ENCODE measurements at places on chromosomes 16 and 17.
A peak's percentile ranks its signal among the peaks of the same experiment; 100 is the strongest.

GRCh38 chr16:77467821-77468335, 33.0 kb upstream of the ADAMTS18 start:
- peak; percentile 62 for DNase-seq

DNA sequence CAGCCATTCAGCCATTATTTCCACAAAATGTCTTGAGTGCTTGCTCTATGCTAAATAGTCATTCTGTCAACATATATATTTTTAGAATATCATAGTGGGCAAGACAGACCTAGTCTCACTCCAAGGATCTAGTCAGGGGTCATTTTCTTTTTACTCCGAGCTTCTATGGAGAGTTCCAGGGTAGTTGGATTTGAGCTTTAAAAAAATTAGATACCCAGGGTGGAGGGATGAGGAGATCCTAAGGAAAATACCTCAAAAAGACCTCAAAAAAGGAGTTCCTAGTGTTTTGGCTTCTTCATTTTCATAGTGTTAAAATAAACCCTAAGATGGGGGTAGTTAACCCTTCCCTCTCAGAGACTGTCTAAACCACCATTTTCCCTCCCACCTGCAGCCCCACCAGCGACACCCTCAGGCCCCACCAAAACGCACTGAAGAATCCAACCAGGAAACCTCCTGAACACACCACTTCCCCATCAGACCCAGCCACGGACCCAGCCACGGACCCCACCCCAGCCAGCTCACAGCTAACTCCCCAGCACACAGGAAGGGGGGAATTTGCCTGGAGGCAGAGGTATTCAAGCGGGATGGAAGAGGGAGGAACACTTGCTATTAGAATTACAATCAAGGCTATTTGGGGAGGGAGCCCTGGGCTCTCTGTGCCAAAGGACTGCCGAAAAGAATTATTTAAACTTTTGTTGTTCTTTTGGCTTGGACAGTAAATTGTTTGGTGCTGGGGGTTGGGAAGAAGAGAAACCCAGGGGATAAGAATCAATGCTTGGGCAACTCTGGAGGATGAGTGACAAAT, 2.2 kb downstream of the ETV4 start:
- DNase-seq = no peak

DNA sequence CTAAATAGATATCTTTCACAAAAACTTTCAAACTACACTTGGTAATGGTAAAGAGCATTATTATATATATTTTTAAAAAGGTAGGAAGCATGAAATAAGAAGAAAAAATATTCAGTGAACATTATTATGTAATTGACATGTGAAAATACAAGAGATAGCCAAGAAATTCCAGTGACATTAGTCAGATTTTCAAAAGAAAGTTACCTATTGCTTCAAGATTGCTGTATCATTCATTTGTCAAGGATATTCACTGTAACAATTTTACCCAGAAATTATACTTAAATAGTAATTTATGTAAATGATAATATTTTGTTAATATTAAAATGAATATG, 350.2 kb downstream of the KIF2B start:
- DNase-seq = no peak

DNA sequence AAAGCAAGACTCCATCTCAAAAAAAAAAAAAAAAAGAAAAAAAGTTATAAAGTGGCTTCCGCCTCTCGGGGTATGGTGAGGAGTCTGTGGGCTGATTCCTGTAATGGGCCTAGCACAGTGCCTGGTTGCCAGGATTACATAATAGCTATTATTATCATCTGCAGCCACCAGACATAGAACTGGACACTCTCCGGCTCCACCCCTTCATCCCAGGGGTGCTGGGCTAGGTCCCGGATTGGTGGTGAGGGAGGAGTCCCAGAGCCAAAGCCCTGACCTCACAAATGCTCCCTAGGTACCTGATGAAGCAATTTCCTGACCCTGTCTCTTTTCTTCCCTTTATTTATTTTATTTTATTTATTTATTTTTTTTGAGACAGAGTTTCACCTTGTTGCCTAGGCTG, 11.6 kb upstream of the ADGRG1 start:
- DNase-seq = no peak

DNA sequence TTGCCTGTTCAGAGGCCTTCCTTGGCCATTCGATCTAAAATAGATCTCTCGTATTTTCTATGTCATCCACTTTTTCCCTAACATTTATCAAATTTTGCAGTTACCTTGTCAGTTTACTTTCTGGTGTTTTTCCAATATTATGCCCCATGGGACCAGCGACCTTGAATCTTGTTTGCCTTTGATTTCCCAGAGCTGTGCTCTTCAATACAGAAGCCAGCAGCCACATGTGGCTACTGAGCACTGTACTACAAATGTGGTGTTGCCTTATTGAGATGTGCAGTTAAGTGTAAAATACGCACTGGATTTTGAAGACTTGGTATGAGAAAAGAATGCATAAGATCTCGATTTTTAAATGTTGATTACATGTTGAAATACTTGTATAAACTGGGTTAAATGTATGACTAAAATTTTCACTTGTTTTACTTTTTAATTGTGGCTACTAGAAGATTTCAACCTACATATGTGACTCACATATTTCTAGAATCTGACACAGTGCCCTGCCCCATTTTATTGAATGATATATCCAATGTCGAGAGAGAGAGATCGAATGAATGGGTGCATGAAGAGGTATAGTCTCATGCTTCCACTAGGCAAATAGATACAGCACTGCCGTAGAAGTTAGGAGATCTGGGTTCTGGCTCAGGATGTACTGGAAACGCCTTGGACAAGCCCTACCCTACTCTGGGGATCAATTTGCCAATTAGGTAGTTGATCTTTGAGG, 824 bp upstream of the PSME3 start:
- no peak for DNase-seq

- DNase-seq = no peak
These were observed 79.3 kb upstream of the HSBP1 start for GRCh38 chr16:83728492-83728891.

GRCh38 chr16:75065149-75065505, 51.5 kb downstream of the LDHD start:
- no peak for DNase-seq

- DNase-seq = no peak
These were observed 47.7 kb downstream of the NKD1 start for GRCh38 chr16:50595859-50596258.

- DNase-seq = peak; percentile 40
These were observed 65.5 kb downstream of the PLD6 start for GRCh38 chr17:17140590-17140980.

DNA sequence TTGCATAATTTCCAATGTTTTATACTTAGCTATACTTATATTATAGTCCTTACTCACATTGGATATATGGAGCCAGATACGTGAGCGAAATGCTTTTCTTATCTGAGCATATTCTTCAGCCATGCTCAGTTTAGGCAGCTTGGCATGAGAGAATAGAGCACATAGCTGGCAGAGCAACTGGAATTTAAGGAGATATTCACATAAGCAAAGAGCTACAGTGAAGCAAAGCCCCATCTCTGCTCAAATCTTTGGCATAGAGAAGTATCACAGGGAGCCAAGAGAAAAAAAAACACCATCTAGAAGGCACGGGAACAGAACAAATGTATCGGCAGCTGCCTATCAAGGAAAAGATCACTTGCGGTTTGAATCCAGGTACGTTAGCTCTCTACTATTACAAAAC, 734.2 kb upstream of the KIF2B start:
- DNase-seq = no peak

- no peak for DNase-seq
These were observed 6.4 kb downstream of the ITGAL start for GRCh38 chr16:30478766-30479478.

GRCh38 chr17:57954397-57955182, 622 bp downstream of the CUEDC1 start:
- peak; percentile 91 for DNase-seq

GRCh38 chr17:77475016-77475976, 334.5 kb downstream of the SEC14L1 start:
- no peak for DNase-seq

DNA sequence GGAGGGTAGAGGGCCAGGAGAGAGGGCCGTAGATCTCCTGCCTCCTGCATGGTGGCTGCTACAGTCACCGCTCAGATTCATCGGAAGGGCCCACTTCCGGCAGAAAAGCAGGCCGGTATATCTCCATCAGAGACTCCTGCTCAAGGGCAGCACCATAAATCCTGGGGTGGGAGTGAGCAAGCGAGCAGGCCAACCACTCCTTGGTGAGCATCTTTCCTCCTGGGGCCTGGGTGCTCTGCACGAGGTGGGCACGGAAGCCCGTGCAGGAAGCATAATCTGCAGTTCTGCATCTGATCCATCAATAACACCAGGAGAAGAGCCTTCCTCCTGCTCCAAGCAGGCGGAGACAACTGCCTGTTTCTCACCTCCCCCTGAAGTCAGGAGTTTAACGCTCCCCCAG, 57.4 kb upstream of the TMEM132E start:
- no peak for DNase-seq

GRCh38 chr16:87694441-87695125, 71.2 kb downstream of the KLHDC4 start:
- no peak for DNase-seq

- peak; percentile 79 for DNase-seq
These were observed 9.3 kb downstream of the GJD3 start for GRCh38 chr17:40355123-40355803.
